ENCODE measurements at places on chromosomes 5 and 9.

GRCh38 chr9:131986576-131986975 lies 93.1 kb downstream of the MED27 start:
- no peak for DNase-seq

GRCh38 chr9:38068701-38069628 lies at the start of gene SHB:
TSS of gene SHB (minus strand) at chr9:38069227. CDS start at chr9:38068645, 582 bp downstream.
- peak; percentile 79 for DNase-seq

- DNase-seq, result no peak
Measured at GRCh38 chr5:118580949-118581348, 407.4 kb downstream of the DTWD2 start.

GRCh38 chr5:177426566-177427210 lies at the start of gene GRK6:
TSS of gene GRK6 (plus strand) at chr5:177426676. CDS start at chr5:177426846, 170 bp downstream.
- DNase-seq, result peak; percentile 69

DNA sequence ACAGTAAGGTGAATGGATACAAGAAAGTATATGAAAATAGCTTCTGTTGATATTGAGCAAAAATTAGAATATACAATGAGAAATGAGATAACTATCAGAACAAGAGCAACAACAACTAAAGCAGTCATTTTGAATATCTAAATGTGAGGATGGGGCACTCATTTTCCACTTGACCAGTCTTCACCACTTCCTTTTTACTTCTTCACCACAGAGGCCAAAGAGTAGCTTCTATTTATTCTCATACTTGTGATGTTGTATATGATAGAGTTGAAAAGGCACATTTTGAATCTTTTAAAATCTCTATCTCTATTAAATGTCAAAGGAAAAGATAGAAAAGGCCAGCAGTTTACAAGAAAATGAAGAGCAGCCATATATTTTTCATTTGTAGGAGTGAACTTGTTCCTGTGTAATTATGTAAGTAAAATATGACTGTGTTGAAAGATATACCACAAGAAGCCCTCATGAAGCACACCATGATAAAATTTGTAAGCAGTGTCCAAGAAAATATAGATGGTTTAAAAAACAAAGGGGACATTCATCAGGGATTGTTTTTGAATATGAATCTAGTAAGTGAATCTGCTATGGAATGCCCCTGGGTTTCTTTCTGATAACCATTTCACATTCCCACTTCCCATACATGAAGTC lies 39.2 kb downstream of the ADAMTS19 start:
- DNase-seq, result no peak

DNA sequence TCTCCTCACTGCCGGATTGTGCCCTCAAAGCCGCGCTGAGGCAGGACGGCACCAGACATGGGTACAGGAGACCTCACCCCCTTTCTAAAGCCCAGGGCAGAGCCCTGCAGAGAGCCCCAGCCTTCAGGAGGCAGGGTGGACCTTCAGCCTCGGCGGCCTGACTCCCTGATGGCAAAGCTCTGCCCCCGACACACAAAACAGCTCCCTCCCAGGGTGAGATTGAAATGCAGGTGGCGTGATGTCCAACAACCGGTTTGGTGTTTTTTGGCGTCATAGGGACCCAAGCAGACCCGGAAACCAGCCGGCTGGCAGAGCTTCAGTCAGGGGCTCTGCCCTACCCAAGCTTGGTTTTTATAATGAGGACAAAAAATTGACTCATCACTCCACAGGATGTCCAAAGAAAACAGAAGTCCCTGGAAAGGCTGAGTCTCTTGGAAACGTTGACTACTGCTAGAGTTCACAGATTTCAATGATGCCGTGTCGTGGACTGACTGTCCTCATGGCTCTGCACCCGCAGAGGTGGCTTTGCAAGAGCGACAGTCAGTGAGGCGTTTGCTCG lies 275.2 kb upstream of the IRX1 start:
- DNase-seq, result no peak

GRCh38 chr5:50947906-50948683 lies 281.7 kb downstream of the PARP8 start:
- no peak for DNase-seq

DNA sequence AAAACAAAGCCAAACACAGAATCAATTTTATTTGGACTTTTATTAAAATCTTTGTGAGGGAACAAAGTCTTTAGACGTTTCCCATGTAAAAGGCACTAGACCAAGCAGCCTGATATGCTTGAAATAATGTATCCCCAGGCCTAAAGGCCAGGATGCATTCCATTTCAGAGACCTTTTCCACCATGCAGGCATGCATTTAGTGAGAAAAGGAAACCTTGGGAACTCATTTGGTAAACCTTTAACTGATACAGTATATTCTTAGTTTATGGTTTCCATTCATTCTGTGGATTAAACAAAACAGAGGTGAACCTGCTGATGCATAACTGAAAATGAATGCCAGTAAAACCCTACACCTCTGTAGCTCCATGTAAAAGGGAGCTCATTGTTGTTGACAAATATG lies 600.0 kb downstream of the NR2F1-AS1 start:
- DNase-seq, result no peak

GRCh38 chr5:25448646-25449045 lies 803.9 kb upstream of the CDH10 start:
- no peak for DNase-seq

GRCh38 chr5:69048230-69048629 lies 45.6 kb upstream of the SLC30A5 start:
- DNase-seq, result no peak

- DNase-seq, result no peak
Measured at GRCh38 chr9:27188426-27188825, 79.4 kb downstream of the TEK start.

- no peak for DNase-seq
Measured at GRCh38 chr9:93531374-93531773, 45.0 kb upstream of the PHF2 start.

DNA sequence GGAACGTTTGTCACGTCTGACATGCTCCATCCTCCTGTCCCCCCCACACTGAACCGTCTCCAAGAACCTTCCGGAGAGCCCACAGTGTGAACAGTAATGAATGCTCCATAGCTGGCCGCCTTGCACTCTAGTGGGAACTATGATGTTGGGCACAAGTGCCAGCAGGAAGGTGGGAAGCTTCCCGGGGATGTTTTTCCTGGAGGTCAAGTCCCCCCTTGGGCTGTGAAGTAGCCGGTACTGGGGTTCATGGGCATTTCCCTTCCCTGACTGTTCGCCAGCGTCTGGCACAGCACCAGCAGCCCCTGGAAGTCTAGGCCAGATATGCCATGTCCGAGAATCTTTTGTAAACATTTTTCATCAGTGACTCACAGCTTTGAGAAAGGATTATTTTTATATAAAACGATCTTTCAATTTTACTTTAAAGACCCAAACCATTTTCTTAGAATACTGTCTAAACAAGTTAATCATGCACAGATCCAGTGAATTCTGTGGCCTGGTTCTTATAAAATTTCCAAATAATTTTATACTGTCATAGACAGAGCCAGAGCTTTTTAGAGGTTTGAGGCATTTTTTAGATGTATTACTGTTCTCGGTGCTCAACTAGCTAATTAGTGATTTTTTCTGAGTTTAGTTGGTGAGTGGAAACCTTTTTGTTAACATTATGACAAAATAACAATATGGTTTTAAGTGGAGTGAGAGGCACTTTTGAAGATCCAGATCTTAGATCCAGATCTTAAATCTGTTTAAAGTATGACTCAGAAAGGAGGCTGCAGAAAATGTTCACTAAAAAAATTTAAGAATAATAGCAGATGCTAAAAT lies 11.6 kb downstream of the ABL1 start:
- peak; percentile 54 for DNase-seq

DNA sequence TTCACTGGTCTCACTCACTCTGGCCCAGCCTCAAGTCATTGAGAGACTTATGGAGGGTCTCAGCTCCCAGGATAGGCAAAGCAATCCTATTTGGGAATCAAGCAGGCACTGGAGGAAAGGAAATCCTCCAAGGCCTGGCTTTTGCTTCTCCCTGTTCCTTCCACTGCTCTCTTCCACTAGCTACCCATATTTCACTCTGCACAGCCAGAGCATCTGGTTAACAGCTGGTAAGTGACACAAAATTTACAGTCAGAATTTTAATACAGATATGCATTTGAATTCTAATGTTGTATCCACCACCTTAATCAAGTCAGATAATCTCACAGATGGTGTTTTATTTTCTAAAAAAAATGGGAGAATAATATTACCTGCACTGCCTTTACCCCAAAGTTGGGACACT lies 868 bp upstream of the C1QTNF2 start:
- DNase-seq, result no peak

GRCh38 chr5:155906046-155906445 lies 420.9 kb upstream of the SGCD start:
- DNase-seq, result no peak

- DNase-seq, result no peak
Measured at GRCh38 chr5:81626524-81626923, 124.4 kb downstream of the SSBP2 start.

- peak; percentile 56 for DNase-seq
Measured at GRCh38 chr5:179623906-179624741, 653 bp upstream of the HNRNPH1 start.

DNA sequence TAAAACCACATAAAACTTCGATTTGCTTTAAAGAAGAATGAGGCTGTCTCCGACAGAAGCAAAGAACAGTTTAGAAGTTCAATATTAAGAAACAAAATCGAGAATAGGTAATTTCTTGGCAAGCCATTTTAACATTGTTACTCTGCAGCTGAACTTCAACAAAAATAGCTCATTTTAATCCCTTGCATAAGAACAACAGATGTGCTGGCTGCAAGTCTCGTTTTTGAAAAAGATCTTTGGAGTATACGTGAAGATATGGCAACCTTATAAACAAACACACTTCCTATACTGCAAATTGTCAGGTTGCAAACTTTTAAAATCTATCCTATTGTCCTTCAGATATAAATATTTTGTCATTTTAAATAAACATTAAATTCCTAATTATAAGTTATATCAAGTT lies 71.5 kb downstream of the FBN2 start:
- no peak for DNase-seq

DNA sequence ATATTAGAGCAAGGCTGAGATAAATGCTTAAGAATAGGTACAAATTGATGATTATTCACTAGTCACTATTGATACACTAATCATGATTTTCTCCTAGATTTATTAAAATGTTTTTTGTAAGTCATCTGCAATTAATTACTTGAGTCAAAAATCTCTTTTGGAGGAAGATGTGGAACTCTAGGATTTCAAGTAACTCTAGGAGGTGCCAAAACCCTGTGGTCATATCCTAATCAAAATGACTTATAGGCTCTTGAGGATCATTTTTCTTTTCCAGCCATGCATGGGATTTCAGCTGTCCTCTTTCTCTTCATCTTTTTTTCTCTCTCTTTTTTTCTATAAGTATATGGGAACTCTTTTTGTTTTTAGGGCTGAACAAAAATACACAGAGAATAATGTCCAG lies 141.8 kb upstream of the CD180 start:
- no peak for DNase-seq

GRCh38 chr5:81728301-81728700 lies 22.6 kb downstream of the SSBP2 start:
- DNase-seq, result no peak

- no peak for DNase-seq
Measured at GRCh38 chr5:79697222-79698170, 7.9 kb downstream of the CMYA5 start.

GRCh38 chr9:89695441-89695891 lies 90.7 kb downstream of the GADD45G start:
- DNase-seq, result no peak

DNA sequence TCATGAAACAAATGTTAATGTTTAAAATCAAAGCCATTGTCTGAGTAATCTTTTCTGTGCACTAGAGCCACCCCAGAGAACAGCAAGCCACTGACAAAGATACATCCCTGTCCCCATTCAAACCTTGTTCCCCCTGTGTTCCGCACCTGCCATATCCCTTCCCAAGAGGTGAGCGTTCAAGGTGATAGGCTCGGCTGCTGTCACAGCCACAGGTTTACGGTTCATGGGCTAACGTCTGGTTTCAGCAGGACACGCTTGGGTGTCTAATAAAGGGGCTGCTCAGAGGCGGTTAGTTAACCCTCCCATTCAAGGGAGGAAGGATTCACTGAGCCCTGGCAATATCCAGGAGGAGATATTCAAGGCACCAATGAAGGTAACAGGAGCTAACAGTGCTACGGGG lies 24.5 kb upstream of the LAMC3 start:
- DNase-seq, result no peak

GRCh38 chr9:108245331-108245730 lies 610.5 kb downstream of the ACTL7B start:
- DNase-seq, result no peak

- no peak for DNase-seq
Measured at GRCh38 chr5:101160002-101160401, 256.9 kb upstream of the ST8SIA4 start.

DNA sequence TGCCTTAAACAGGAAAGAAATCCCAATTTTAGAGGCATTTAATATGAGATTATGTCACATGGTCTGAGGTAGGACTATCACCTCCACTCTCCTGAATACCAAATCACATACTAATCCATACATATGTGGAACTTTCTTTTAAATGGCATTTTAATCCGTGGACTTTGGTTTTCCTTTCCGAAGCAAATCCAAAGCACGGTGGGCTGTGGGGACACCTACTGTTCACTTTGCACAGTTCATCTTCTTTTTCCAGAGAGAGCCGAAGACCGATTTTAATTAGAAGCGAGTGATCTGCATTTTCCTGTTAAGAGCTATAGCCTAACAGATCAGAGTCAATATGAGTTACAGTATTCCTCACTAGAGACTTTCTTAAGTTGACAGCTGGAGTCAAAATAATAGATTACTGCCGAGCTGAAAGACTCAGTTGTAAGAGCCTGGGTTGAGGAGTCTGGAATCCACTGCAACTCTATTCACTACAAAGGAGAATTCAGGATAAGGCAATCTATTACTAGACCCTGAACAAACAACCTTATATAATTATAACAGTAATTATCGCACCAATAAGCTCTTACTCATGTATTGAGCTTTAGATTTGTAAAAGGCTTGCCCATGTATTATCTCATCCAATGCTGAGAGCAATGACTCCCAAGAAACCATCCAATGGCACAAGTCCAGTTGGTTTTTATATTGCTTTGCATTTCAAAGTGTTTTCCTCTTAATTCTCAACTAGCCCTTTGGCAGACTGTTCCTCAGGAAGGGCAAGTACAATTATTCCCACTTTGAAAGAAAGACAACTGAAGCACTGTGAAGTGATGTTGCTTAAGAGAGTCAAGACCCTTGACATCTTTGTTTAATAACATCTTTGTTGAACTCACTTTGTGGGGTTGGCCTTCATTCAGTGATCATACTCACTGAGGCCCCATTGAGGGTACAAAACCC lies 144.7 kb downstream of the TRPM6 start:
- DNase-seq, result no peak

GRCh38 chr5:173327948-173328843 lies at the start of gene STC2:
TSS of gene STC2 (minus strand) at chr5:173328414. CDS start at chr5:173328193, 221 bp downstream.
- no peak for DNase-seq

- no peak for DNase-seq
Measured at GRCh38 chr5:134732819-134733218, 5.5 kb upstream of the CAMLG start.

DNA sequence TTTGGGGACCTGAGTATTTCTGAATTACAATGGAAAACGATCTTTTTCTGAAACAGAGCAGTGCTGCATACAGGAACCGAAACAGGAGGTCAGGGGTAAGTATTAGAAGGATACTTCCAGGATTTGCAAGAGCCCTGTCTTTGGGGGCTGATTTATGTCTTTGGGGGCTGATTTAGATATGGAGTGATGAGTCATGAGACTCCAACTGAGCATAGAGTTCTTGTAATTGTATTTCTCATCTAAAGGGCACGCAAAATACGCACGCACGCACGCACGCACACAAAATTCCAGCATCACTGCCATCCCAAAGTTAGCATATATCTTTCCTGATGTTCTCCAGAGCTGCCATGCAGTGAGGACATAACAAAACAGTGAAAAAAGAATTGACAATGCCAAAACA lies 414.8 kb upstream of the CCNH start:
- DNase-seq, result no peak
